Karpas-422 (cell line): ENCODE measurements at places on chromosomes 11 and 22. TPM values are rescaled to one million over a fixed set of nuclear protein-coding genes. Genes with fewer than 3 reads are reported as not detected.

Gene C11orf21
- total RNA-seq, result not detected in 2 replicates

DNA sequence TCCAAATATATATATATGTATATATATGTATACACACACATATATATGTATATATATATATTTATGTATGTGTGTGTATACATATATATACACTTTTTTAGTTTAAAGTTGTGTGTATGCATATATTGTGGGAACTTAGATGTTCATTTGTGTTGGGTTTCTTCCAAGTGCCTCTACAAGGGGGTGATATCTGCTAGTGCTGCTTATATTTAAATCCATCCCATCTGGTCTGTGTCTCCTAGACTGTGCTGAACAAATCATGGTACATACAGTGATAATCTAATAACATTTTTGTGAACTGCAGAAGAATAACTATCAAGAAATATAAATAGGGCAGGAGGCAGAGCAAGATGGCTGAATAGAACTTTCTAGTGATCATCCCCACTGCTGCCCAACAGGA, 696.4 kb downstream of the LRRC4C start:
- DNase-seq, result no peak

- peak; percentile 67 for DNase-seq
These were observed 1.2 kb downstream of the TOB2 start for GRCh38 chr22:41445129-41446056.

GRCh38 chr22:48923996-48924395, 903.7 kb downstream of the BRD1 start:
- no peak for DNase-seq

Gene BDNF
- total RNA-seq, result 0.04 TPM in 1 of 2 replicates, not detected in the other

Gene GRM5
- not detected in 2 replicates for total RNA-seq
